ENCODE measurements at places on chromosomes 5 and 9.

DNA sequence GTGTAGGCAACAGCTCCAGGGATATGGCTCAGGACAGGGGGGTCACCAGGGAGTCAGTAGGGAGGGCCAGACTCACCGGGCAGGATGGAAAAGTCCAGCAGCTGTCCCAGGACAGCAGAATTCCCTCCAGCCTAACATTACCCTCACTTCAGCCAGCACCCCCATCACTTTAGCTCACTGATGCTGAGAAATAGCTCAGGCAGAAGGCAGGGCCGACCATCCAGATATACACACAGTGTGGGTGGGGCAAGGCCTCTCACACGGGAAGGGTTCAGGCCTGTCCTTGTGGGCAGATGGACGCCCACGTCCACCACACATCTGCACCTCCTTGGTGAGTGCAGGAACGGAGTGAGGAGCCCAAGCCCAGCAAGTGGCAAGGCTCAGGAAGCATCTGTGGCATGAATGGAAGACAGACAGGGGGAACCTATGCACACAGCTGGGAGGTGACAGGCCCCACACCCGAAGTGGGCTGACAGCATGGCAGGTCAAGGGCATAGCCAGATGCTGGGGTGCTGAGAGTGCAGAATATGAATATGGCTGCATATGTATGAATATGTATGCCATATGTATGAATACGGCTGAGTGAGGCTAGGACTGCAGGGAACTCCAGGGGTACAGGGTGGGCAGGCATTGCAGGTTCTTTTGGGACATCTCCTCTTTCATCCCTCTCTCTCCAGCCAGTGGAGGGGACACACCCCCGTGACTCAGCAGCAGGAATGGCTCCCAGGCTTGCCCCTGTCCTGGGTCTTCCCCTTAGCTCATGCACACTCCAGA lies 17.0 kb downstream of the BICD2 start:
- DNase-seq, result no peak

- DNase-seq, result no peak
These were observed 753 bp downstream of the RPS6 start for GRCh38 chr9:19379283-19379682.

DNA sequence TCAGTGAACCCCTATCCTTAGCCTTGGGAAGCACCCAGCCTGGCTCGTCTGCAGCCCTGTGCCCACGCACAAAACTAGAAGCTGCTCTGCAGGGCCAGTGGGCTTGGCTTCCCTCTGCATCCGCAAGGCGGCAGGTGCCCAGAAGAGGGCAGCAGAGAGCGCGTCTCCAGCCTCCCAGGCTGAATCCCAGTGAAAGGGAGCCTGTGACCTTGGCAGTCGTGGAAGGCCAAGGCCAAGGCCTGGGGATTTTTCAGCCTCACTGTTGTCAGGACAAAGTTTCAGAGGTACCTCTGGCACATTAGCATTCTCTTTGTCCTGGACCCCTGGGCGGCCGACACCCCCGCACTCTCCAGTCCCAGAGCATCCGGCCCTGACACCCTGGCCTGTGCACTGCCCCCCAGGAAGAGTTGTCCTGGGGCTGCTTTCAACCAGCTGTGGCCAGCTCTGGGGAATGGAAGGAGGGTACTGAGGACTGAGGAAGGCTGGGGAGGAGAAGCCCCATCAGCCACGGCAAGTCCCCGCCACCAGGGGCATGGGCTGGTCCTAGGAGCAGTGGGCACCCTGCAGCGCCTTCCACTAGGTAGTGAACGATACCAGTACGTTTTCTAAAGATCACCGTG lies 63.6 kb upstream of the IL17B start:
- DNase-seq, result peak; percentile 60

DNA sequence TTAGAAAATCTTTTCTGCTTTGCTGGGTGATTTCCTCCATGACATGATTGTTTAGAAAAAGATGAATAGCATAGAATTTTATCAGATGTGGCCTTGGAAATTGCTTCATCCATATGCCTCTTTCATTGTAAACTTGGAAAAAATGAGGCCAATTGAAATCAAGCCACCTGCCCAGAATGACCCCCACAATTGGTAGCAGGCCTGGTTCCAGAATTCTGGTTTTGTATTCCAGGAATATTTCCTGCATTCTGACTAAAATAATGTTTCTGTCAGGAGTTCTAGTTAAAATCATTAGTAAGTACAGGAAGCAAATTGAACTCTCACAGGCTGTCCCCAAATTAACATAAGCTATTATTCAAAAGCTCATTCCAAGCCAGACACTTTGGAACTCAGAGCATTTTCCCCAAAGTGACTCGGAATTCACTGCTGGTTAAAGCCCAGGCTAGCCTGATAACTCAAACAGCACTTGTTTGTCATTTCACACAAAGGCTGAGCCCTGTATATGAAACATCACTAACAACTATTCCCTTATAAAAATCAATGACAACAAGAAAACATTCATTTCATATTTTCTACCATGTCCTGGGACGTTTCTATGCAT lies 75.1 kb upstream of the ADCY2 start:
- DNase-seq, result no peak

DNA sequence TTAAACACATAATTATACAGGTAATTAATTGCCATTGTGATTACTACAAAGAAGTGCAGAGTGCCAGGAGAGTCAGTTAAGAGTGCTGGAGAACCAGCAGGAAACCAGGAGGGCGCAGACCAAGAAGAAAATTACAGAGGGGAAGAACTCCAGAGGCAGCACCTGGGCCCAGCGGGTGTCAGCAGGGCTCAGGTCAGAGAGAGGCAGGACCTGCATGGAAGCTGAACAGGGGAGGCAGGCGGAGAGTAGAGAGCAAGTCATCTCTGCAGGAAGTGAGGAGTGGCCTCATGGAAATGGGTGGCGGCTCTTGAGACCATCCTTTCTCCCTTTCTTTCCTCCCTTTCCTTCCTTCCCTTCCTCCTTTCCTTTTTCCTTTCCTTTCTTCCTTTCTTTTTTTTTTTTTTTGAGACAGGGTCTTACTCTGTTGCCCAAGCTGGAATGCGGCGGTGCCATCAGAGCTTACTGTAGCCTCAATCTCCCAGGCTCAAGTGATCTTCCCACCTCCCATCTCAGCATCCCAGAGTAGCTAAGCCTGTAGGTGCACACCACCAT lies 4.0 kb upstream of the ZBTB34 start:
- no peak for DNase-seq

GRCh38 chr9:71637375-71637774 lies 130.9 kb downstream of the CEMIP2 start:
- no peak for DNase-seq

DNA sequence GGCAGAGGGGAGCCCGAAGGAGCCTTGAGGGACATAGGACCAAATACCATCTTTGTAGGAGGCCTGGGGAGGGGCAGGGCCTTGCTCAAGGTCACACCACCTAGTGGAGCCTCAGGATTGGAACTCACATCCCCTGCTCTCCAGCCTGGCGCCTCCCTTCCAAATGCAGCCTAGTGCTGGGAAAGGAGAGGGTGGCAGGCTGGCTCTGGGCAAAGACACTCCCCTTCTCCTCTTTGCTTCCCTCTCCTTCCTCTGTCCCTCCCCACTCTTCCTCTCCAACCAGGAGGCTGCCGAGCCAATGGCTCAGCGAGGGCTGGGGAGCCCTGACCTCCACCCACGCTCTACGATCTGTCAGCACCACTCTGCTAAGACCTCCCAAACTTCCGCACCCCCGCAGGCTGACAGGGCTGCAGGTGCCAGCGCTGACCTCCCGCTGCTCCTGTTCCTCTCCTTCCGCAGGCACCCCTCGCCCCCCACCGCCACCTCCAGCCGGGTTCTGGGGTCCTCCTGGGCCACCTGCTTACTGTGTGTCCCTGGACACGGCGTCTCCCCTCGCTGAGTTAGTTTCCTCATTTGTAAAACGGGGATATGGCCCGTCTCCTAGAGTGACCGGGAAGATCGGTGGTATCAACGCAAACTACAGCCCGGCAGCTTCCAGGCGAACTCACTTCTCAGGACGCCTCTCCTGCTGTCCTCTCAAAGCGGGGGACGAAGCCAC lies 52.9 kb downstream of the C9orf50 start:
- no peak for DNase-seq

- DNase-seq, result no peak
These were observed 8.3 kb upstream of the TGFBI start for GRCh38 chr5:136020383-136021015.

DNA sequence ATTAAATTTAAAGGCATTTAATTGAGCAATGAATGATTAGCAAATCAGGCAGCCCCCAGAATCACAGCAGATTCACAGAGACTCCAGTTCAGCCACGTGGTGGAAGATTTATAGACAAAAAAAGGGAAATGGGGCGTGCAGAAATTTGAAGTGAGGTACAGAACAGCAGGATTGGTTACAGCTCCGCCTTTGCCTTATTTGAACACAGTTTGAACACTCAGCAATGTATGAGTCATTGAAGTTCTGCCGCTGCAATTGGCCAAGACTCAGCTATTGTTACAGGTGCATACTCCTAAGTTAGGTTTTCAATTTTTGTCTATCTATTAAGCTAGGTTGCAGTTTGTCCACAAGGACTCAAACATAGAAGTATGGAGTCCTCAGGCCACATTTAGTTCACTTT lies 157.7 kb upstream of the SLC12A2 start:
- no peak for DNase-seq

- no peak for DNase-seq
These were observed 296.6 kb downstream of the SEMA5A start for GRCh38 chr5:9249231-9249630.

- DNase-seq, result no peak
These were observed 570.8 kb upstream of the TLE4 start for GRCh38 chr9:79001012-79001411.
